Thoracic aorta (tissue), 2 donors: ENCODE measurements at places on chromosomes 7 and 10.

GRCh38 chr10:87864496-87865059 lies 1.2 kb downstream of the PTEN start:
- H3K27me3 ChIP-seq, result no peaks in the 10 kb centered on the region
- peak overlapping the region; percentile 97 for H3K27ac ChIP-seq
- peak overlapping the region; percentile 94 for H3K4me3 ChIP-seq
- peaks cover 29% of the 10 kb centered on the region for H3K4me1 ChIP-seq
- no peaks in the 10 kb centered on the region for H3K36me3 ChIP-seq

- H3K27me3 ChIP-seq, result no peaks in the 10 kb centered on the region
- H3K4me1 ChIP-seq, result no peaks in the 10 kb centered on the region
- DNase-seq, result no peak
- no peak overlapping the region for H3K4me3 ChIP-seq
Measured at GRCh38 chr7:134140889-134141867, 14.0 kb downstream of the LRGUK start.

- H3K4me3 ChIP-seq, result no peak overlapping the region
- no peak overlapping the region for H3K27ac ChIP-seq
- H3K4me1 ChIP-seq, result peaks cover 10% of the 10 kb centered on the region
- H3K27me3 ChIP-seq, result no peaks in the 10 kb centered on the region
- no peaks in the 10 kb centered on the region for H3K36me3 ChIP-seq
- no peak for DNase-seq
Measured at GRCh38 chr7:1806354-1806753, 136.3 kb downstream of the ELFN1 start.

DNA sequence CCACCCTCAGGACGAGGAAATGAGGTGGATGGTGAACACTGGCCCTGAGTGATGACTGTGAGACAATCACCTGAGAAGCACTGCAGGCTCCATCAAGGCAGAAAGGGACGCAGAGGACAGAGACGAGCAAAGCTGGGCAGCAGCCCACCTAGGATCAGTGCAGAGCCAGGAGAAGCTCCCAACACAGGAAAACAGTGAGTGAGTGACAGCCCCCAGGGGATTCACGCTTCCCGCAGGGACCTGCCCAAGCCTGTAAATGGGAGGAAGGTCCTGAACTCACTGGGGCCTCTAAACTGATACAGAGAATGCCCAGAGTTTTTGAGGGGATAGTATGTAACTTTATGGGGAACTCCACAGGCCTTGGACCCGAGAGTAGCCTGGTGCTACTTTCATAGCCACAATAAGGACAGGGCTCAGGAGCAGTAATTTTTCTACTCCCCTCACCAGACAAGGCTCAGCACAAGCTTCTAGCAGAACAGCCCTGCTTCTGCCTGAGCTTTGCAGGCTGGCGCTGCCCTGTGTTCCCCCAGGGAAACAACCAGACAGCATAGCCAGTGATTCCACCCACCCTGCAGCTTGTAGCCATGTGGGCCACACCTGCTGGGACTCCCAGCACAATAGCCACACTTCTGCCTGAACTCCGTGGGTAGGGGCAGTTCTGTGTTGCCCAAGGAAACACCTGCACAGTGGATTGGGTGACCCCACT lies 708.4 kb downstream of the POM121L12 start:
- no peak overlapping the region for H3K27ac ChIP-seq
- no peaks in the 10 kb centered on the region for H3K4me1 ChIP-seq
- DNase-seq, result no peak
- no peaks in the 10 kb centered on the region for H3K36me3 ChIP-seq

- H3K4me1 ChIP-seq, result no peaks in the 10 kb centered on the region
- H3K27ac ChIP-seq, result no peak overlapping the region
- no peaks in the 10 kb centered on the region for H3K27me3 ChIP-seq
Measured at GRCh38 chr10:98555021-98555619, 108.4 kb upstream of the HPS1 start.

DNA sequence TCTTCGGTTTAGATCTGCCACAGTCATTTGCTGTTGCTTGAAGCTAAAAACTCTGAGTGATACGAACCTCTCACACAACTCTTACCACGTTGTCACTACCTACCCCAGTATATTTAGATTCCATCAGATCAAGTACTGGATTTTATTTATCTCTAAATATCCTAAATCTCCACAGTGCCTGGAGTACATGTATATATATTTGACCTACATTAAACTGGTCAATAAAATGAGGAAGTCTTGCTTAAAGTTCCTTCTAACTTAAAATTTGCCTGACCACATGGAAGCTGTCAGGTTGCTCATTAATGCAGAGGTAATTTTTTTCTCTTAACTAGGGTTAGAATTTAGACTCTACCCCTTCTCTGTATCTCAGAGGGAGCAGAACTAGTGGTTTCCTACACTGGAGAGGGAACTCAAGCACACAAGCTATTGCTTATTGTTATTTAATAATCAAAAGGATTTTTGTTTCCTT lies 3.1 kb upstream of the MACC1 start:
- H3K27me3 ChIP-seq, result no peaks in the 10 kb centered on the region
- no peaks in the 10 kb centered on the region for H3K36me3 ChIP-seq
- DNase-seq, result no peak
- no peak overlapping the region for H3K4me3 ChIP-seq

DNA sequence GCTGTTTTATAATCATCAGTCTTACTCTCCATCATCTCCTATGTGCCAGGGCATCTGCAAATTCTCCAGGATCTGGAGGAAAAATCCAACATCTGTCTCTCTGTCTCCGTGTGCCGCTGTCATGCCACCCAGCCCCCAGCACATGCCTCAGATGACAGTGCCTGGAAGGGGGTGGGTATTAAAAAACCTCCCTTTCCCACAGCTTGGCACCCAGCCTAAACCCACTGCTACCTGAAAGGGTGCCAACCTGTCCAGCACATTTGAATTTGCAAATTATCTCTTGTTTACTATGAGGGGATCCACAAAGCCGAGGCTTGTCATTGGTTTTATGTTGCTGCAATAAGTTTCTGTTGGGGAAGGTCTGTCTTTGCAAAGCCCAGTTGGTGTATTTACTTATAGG lies 73.1 kb downstream of the EMX2 start:
- H3K4me3 ChIP-seq, result no peak overlapping the region
- no peak overlapping the region for H3K27ac ChIP-seq
- H3K36me3 ChIP-seq, result no peaks in the 10 kb centered on the region
- H3K27me3 ChIP-seq, result no peaks in the 10 kb centered on the region
- DNase-seq, result no peak
- H3K4me1 ChIP-seq, result no peaks in the 10 kb centered on the region

DNA sequence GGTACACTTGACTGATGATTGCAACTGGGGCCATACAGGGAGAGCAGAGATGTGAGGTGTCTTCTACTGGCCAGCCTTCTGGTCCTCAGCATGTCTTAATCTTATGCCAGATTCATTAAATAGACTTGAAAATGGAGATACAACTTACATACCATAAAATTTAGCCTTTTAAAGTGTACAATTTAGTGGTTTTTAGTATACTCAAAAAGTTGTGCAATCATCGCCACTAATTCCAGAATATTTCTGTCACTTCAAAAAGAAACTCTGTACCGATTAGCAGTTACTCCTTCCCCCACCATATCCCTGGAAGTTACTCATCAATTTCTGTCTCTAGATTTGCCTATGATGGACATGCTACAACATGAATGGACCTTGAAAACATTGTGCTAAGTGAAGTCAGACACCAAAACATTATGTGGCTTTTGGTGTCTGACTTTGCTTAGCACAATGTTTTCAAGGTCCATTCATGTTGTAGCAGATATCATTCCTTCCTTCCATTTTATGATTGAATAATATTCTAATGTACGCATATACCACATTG lies 53.0 kb downstream of the SH2D4B start:
- H3K4me3 ChIP-seq, result no peak overlapping the region
- no peak overlapping the region for H3K27ac ChIP-seq
- H3K36me3 ChIP-seq, result no peaks in the 10 kb centered on the region

DNA sequence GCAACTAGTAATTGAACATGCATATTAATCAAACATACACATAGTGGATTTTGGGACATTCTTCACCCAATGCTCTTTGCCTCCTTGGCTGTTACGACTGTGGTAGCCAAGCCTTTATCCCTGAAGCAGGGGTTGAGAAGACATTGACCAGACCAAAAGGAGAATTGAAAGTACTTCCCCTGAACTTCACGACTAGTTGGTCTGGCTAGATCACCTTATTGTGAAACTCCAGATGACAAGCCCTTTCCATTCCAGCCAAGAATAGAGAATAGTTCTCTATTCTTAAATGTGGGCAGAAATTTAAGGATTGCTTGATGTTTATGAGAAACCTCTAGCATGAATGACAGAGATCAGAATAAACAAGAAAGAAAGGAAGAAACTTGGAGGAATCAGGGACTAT lies 97.0 kb downstream of the LRMDA start:
- no peaks in the 10 kb centered on the region for H3K36me3 ChIP-seq
- no peak for DNase-seq
- H3K4me1 ChIP-seq, result peaks cover 17% of the 10 kb centered on the region
- H3K27ac ChIP-seq, result no peak overlapping the region
- H3K4me3 ChIP-seq, result no peak overlapping the region

DNA sequence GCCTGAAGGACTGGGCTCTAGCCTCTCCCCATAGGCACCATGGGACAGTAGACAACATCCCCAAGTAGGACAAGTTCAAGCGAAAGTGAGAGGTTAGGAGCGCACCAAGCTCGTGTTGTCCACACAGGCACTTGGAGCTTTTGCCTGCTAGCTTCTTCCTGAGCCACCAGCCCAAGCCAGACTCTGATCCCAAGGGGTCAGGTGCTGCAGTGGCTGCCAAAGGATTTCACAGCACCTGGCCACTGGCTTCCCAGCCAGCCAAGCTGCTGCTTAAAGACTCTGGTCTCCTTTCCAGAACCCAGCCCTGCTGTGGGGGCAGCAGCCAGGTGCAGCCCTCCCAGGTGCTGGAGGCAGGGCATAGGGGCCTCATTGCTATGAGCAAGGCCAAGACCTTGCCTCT lies 33.0 kb upstream of the UNC5B start:
- no peaks in the 10 kb centered on the region for H3K27me3 ChIP-seq
- H3K4me1 ChIP-seq, result no peaks in the 10 kb centered on the region
- DNase-seq, result no peak
- no peaks in the 10 kb centered on the region for H3K36me3 ChIP-seq

GRCh38 chr10:92830478-92831389 lies 17.6 kb upstream of the EXOC6 start:
- no peaks in the 10 kb centered on the region for H3K4me1 ChIP-seq
- no peaks in the 10 kb centered on the region for H3K27me3 ChIP-seq
- no peaks in the 10 kb centered on the region for H3K36me3 ChIP-seq
- H3K27ac ChIP-seq, result no peak overlapping the region

GRCh38 chr7:103679151-103680132 lies 233.4 kb upstream of the SLC26A5 start:
- no peaks in the 10 kb centered on the region for H3K4me1 ChIP-seq
- DNase-seq, result no peak
- no peak overlapping the region for H3K27ac ChIP-seq
- no peaks in the 10 kb centered on the region for H3K27me3 ChIP-seq
- no peak overlapping the region for H3K4me3 ChIP-seq

GRCh38 chr7:98674461-98674860 lies 57.4 kb downstream of the NPTX2 start:
- H3K27ac ChIP-seq, result no peak overlapping the region
- no peaks in the 10 kb centered on the region for H3K27me3 ChIP-seq
- no peaks in the 10 kb centered on the region for H3K36me3 ChIP-seq
- H3K4me1 ChIP-seq, result peaks cover 3% of the 10 kb centered on the region
- H3K4me3 ChIP-seq, result no peak overlapping the region
- DNase-seq, result no peak

- no peaks in the 10 kb centered on the region for H3K36me3 ChIP-seq
- H3K4me1 ChIP-seq, result no peaks in the 10 kb centered on the region
- H3K4me3 ChIP-seq, result no peak overlapping the region
- no peak overlapping the region for H3K27ac ChIP-seq
- no peaks in the 10 kb centered on the region for H3K27me3 ChIP-seq
- DNase-seq, result no peak
Measured at GRCh38 chr7:33432821-33433220, 303.5 kb downstream of the BBS9 start.

DNA sequence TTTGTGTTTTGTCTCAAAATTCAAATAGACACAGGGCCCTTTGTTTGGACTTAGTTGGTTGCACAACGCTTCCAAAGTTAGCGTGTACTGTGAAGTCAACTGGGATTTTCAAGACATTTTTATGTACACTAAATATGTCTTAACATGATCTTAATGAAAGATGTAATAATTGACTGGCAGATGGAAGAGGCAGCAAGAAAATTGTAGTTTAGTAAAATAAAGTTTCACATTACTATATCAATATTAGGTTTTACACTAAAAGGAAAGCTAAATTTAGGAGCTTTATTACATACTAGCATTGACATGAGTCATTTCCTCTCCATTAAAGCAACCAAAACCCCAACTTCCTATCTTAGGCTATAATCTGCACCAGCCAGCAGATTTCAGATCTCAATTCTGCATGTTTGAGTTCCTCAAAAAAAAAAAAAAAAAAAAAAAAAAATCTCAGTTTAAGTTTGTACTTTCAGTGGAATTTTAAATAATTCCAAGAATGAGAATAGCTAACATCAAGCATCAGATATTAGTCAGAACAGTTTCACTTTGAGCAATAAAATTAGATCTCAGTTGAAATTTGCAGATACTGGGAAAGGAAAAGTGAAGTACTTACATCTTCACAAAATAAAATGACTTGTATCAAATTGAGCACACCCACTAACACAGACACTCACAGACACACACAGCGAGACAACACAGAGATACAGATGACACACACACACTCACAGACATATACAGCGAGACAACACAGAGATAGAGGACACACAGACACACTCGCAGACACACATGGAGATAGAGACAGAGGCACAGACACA lies 346.6 kb upstream of the KLF6 start:
- peaks cover 14% of the 10 kb centered on the region for H3K4me1 ChIP-seq
- H3K4me3 ChIP-seq, result peak overlapping the region; percentile 43
- no peaks in the 10 kb centered on the region for H3K27me3 ChIP-seq
- DNase-seq, result no peak

GRCh38 chr10:63886281-63887022 lies 365.3 kb downstream of the REEP3 start:
- no peaks in the 10 kb centered on the region for H3K27me3 ChIP-seq
- H3K4me3 ChIP-seq, result no peak overlapping the region

GRCh38 chr7:47818796-47819606 lies 129.3 kb downstream of the PKD1L1 start:
- no peak for DNase-seq
- H3K27ac ChIP-seq, result no peak overlapping the region
- H3K36me3 ChIP-seq, result no peaks in the 10 kb centered on the region
- no peaks in the 10 kb centered on the region for H3K27me3 ChIP-seq
- H3K4me3 ChIP-seq, result no peak overlapping the region
- H3K4me1 ChIP-seq, result no peaks in the 10 kb centered on the region

DNA sequence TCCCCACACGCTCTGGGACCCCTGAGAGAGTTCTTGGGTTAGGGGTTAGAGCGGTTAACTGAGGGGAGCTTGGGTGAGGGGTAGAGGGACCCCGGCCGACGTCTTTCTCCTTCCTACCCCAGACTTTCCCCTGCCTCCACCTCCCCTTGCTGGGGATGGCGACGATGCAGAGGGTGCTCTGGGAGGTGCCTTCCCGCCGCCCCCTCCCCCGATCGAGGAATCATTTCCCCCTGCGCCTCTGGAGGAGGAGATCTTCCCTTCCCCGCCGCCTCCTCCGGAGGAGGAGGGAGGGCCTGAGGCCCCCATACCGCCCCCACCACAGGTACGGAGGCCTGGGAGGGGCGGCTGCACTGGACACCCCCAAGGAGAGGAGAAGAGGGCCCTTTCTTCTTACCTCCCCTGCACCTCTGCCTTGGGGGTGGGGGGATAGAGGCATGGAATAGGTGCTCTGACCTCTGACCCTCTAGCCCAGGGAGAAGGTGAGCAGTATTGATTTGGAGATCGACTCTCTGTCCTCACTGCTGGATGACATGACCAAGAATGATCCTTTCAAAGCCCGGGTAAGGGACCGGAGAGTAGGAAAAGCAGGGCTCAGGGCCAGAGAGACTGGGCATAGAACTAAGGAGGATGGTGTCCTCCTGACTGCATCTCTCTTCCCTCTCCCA lies 1.1 kb downstream of the ZYX start:
- peaks cover 74% of the 10 kb centered on the region for H3K4me1 ChIP-seq
- peak overlapping the region; percentile 100 for H3K4me3 ChIP-seq
- H3K36me3 ChIP-seq, result peaks cover 5% of the 10 kb centered on the region
- peak overlapping the region; percentile 100 for H3K27ac ChIP-seq
- H3K27me3 ChIP-seq, result no peaks in the 10 kb centered on the region
- DNase-seq, result no peak
